ENCODE measurements at places on chromosomes 6 and 20.
A peak's percentile ranks its signal among the peaks of the same experiment; 100 is the strongest.

DNA sequence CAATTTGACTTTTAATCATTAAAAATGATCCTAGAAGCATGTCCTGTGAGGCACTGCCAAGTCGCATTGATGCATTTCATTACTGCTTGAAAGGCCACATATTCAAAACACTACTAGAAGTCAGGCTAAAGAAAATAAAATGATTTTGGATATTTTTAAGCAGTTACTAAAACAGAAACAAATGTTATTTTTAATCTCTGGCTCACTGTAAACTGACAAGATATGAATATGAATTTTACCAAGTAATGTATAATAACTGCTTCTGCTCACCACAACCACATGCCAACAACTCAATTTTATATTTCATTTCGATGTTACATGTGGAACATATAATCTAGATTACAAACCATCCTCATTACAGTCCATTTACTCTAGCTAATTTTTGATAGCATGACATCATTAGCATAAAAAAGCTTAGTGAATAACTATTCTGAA lies 90.6 kb downstream of the ATXN1 start:
- DNase-seq: no peak

DNA sequence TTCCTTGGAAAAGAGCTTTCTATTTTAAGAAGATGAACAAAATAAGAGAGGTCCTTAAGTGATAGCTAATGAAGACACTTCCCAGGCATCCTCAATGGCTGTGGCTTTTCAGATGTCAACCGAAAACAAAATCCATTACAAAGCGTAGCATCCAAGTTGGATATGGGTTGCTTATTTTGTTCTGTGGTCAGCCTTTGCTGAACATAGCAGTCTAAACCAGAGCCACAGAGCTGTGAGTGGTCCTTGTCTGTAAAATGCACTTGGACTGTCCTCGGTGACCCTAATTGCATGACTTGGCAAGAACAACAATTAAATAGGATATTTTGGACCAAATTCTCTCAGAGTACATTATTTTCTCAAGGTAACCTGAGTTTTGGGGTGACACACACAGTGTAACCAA lies 10.4 kb upstream of the BFSP1 start:
- no peak for DNase-seq

DNA sequence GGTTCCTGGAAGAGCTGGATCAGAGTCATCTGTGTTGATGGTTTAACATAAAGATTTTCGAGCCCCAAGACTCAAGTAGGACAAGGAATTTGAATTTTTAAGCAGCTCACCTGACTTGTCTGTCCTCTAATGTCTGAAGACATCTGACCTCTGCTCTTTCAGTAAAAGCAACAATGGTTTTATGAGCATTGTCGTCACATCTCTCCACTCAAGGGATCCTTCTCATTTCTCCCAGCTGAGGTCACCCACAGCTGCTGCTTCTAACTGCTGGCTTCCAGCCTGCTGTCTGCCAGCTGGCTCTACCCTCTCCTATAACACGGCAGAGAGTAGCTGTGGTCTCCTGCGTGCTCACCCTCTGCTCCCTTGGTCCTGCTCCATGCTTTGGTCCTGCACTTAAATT lies 24.7 kb upstream of the HDAC2 start:
- DNase-seq: peak; percentile 88

DNA sequence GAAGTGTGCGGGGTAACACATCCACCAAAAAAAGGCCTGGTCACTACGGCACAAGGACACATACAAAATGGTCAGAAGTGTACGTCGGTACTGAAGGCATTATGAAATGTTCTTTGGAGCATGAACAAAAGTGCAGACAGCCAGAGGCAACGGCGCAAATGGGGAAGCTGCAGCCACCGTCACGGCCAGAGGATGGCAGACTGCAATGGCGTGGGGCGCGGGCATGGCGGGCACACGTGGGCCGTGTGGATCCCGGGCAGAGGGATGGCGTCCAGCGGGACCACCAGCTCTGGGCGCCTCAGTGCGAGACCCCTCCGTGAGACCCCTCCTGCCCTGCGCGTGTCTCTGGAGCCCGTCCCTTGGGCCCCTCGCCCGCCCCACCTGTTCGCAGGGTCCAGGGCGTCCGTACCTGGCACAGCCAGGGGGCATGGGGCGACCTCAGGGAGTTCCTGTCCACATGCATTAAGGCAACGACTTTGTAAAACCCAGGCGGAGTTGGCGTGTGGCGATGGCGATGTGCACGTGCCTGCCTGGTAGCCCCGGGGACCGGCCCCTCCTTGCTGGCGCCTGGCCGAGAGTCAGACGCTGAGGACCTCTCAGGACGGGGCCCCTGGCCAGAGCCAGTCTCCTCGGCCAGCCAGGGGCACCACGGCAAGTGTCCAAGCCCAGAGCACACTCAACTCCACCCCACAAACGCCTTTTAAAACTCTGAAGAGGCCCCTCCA lies 39.5 kb upstream of the CHRNA4 start:
- DNase-seq: no peak

DNA sequence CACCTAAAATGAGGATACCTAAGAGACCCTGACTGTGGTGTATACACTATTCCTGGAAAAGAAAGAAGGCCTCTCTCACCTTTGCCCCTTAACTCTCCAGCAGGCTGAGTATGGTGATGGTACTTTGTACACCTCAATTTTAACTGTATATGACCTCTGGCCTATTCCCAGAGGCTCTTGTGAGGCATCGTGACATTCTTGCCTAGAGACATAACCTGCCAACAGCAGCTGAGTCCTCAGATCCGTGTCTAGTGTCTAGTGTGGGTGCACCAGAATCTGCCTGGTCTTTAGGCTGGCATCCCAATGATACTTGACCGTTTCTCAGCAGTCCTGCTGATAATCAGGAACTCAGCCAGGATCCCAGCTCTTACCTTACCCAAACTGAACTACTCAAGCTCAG lies 20.0 kb downstream of the TP53INP2 start:
- DNase-seq: no peak

DNA sequence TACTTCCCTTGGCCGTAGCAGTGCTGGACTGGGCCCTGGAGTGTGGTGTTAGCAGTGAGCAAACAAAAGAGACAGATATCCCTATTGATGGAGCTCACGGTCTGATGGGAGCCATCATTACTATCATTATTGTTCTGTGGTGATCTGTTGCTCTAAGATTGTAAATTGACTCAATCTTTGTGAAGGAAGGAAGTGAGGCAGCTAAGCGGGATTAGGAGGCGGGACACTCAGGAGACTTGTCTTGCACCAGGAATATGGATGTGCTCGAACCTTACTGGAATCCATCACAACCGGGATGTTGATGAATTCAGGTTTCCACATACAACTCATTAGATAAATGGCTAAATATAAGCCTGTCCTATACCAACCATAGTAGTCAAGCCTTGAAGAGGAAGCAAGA lies 25.5 kb upstream of the FAM50B start:
- DNase-seq: no peak

- DNase-seq: no peak
Measured at GRCh38 chr20:3729811-3730540, 2.5 kb upstream of the HSPA12B start.

DNA sequence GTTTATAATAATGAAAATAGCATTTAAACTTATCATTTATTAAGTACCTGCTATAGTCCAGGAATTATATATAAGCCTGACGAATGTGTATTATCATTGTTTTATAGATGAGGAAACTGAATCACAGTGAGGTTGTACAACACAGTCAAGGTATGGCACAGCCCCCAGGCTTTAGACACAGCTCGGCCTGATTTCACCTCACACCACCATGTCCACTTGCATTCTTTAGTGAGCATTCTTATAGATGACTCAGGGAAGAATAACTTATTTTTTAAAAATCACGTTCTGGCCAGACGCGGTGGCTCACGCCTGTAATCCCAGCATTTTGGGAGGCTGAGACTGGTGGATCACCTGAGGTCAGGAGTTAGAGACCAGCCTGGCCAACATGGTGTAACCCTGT lies 289.0 kb downstream of the SYNE1 start:
- no peak for DNase-seq

DNA sequence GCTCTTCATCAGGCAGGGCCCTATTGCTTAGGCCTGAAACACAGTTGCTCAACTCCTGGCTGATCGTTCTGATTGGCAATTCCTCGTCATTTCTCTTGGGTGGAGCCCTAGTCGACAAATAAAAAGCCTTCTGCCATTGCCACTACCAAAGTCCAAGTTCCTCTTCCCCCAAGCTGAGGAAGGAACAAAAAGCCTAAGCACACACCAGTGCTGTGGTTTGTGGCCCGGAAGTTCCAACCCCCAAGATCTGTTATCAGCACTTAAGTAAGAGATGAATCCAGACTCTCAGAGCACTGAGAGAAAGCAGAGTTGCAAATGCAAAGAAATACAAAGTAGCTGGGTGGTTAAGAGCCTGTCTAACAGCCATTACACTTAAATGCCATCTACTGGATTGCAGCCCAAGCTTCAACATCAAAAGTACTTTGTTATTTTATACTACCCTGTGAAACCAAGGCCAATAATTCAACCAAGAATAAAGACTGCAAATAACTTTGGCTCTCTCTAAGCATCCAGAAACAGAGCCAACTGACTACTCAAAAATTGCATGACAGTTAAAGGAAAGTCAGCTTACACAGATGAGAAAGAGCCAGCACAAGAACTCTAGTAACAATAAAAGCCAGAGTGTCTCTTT lies 1024.0 kb downstream of the GRIK2 start:
- DNase-seq: no peak

- DNase-seq: no peak
Measured at GRCh38 chr20:8766868-8767390, 302.0 kb upstream of the PLCB4 start.

GRCh38 chr6:85354761-85355618 lies 94.9 kb upstream of the NT5E start:
- DNase-seq: no peak

- DNase-seq: no peak
Measured at GRCh38 chr20:59392736-59393135, 92.3 kb downstream of the EDN3 start.

DNA sequence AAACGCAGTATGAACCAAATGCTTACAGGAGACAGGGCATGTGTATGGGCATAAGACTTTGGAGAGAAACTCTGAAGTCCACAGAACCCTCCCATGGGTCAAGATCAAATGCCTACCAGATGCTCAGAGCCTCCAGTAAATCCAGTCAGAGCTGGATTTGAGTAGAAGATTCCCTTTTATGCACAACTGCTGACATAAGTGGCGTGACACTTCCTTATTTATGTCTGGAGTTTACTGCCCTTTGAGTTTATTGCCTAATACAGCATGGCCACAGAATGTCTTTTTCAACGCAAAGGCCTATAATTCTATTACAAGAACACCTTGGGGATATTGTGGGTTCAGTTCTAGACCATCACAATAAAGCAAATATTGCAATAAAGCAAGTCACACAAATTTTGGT lies 220.0 kb upstream of the FOXQ1 start:
- no peak for DNase-seq
